ENCODE measurements at places on chromosomes 12 and 14.

DNA sequence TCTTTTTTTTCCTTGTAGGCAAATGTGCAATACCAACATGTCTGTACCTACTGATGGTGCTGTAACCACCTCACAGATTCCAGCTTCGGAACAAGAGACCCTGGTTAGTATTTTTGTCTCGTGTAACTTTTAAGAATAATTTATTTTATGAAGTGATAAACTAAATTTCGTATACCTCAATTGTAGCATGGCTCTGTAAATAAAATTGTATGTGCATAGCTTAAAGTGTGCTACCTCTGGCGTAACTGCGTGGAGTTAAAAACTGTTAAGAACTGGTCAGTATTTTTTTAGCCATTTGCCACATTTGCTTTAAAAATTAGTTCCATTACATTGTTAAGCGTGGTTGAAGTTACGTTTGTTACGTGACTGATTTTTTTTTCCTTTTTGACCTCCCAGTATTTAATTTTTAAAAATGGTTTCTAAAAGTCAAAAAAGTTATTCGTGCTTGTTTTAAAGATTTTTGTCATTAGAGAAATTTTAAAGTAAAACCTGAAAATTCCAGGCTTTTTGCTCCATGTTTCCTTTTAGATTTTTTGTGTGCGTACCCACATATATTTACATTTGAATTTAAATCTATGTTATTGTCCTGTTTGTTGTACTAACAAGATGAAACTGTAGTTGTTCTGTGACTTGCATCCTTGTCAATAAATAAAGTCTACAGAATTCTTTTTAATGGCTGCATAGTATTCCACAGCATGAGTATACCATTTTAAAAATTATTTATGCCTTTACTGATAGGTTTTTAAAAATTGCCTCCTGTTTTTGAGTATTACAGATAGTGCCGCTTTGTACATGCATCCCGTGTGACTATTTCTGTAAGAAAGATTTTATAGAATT lies 1.4 kb downstream of the MDM2 start:
- no peak for DNase-seq

GRCh38 chr14:100664841-100665510 lies 61.7 kb upstream of the DLK1 start:
- DNase-seq: no peak

DNA sequence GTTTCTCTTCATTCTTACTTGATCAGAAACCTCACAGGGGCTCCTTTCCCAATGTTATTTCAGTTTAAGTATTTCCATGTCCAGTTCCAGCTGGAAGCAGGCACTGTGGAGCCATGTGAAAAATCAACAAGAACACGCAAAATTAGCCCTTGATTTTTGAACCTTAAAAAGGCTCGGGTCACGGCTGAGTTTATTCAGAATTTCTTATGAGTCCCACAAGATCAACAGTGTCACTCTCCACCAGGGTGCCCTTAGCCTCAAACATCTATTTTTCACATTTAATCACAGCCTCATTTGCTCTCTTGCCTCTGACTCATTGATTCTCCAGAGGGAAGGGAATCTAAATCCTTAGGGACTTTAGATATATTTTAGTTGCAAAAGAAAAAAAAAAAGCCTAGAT lies 157.7 kb upstream of the AVPR1A start:
- DNase-seq: no peak

- DNase-seq: no peak
Observed at GRCh38 chr12:76547526-76547925, 12.0 kb downstream of the OSBPL8 start.

- DNase-seq: no peak
Observed at GRCh38 chr14:35944847-35945246, 118.7 kb downstream of the BRMS1L start.

- no peak for DNase-seq
Observed at GRCh38 chr14:56268039-56268438, 149.8 kb downstream of the PELI2 start.

DNA sequence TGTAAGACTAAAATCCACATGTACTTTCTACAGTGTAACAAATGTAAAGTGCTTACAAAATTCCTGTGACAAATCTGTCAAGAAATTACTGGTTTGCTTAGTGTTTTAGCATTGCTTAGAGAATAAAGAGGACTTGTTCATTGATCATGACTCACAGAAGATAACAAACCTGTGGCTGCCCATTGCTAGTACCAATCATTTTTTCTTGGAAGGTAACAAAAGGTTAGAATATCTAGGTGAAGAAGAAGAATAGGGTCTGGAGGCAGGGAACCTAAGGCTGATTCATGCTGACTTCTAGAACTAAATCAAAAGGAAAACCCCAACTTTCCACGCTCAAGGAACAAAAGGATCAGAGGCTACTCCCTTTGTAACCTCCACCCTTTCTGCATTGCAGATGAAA lies 232.7 kb upstream of the ABCD2 start:
- no peak for DNase-seq

DNA sequence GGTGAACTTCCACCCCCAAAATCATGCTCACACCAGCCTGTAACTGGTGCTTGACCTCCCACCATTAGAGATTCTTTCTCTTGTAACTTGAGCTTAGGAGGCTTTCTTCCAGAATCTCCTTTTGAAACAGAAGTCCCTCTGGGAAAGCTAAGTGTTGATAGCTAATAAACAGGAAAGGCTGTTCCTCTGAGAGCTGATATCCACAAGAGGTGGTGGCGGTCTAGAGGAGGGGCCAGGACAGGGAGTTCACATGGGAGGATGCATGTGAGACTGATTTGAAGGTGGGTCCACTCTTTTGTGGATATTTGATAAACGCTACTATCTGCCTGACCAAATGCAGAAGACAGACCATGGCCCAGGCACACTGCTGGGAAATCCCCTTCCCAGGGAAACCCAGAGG lies 10.2 kb upstream of the PRMT8 start:
- DNase-seq: no peak

DNA sequence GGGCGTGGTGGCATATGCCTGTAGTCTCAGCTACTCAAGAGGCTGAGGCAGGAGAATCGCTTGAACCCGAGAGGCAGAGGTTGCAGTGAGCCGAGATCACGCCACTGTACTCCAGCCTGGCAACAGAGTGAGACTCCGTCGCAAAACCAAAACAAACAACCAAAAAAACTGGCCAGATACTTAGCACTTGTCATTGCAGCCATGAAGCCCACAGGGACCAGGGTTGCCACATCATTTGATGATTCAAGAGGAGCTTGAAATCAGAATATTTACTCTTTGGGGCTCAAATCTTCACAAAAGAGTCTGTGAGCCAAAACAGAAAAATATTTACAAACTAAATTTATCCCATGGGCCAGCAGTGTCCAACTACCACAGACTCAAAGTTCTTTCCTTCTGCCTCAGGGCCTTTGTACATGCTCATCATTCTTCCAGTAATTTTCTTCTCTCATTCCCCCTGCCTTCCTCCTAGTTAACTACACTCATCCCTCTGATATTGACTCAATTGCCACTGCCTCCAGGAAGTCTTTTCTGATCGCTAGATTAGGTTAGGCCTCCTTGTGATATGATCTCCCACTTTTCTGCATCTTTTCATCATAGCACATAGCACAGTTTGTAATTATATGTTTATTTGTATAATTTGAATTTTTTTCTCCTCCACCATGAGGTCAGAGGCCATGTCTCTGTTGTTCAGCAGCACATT lies 130.8 kb upstream of the PLEKHG7 start:
- no peak for DNase-seq

DNA sequence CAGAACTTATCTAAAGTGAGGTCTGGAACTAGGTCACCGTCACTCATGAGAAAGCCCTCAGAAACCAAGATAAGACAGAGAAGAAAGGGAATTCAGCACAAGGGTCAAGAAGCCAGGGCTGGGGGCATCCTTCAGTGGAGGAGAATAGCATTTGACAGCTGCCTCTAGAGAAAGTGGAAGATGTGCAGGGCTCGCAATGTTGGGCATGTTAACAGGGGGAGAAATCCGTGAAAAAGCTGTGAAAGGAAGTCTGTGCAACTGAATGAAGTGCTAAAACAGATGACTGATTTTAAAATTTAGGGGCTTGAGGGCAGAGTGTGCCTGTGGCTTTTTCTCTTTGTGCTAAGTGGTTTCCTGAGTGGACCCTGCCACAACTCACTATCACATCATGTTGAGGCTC lies 97.7 kb upstream of the IFNG-AS1 start:
- DNase-seq: no peak

DNA sequence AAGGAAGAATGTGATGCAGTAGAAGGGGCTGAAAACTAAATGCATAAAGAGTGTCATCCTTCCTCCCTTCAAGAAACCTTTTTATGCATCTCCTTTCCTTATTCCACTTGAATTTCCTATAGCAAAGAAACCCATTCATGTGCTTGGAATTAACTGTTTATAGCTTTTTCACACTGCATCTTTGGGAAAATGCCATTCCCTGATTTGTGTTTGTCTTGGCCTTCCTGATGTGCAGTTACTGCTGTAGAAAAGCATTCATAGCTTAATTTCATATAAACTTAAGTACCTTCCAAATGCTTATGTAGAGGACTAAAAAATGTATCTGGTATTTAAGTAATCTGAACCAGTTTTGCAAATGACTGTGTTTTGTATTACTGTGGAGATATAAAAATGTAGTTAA lies 61.8 kb downstream of the SDR9C7 start:
- no peak for DNase-seq

DNA sequence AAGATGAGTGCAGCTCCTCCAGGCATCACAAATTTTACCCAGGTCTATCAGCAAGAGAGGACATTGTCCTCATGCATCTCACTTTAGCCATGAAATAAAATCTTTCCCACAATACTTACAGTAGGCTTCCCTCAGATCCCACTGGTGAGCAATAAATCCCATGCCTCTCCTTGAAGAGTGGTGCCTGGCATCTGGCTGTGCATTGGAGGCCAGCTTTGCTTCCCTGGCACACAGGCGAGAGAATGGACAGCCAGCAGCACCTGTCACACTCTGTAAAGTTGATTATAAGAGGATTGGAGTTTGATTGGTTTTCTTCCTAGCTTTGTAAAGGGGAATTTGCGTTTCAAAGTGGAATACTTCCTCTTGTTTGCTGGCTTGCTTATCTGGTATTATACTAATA lies 1153.9 kb downstream of the AACS start:
- DNase-seq: no peak

DNA sequence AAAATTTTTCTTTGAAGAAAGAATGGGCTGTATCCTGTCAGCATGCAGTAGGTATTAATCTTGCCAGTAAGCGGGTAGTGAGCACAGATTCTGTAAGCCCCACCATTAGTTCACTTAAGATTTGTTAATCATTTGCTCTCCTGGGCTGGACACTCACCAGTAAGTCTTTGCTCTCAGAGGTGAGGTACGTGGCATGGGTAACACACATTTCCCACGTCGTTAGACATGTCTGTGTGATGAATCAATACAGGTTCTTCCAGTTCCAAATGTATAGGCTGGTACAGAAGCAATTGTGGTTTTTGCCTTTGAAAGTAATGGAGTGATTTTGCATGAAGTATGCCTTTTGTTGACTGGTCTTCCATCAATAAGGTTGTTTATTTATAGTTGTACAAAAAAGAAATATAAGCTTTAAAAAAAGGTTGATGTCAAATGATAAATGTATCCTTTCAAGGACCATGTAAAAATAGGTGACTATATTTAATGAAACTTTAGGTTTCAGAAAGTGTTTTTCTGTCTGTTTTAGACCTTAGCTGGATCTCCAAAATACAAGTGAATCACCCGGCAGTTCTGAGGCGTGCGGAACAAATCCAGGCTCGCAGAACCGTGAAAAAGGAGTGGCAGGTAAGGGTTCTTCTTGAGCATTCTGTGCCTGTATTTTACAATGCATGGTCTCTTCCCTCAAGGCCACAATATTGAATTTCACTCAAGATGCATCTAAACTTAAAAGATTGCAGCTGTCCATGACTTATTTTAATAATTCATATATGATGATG lies 45.5 kb downstream of the DERA start:
- DNase-seq: no peak

DNA sequence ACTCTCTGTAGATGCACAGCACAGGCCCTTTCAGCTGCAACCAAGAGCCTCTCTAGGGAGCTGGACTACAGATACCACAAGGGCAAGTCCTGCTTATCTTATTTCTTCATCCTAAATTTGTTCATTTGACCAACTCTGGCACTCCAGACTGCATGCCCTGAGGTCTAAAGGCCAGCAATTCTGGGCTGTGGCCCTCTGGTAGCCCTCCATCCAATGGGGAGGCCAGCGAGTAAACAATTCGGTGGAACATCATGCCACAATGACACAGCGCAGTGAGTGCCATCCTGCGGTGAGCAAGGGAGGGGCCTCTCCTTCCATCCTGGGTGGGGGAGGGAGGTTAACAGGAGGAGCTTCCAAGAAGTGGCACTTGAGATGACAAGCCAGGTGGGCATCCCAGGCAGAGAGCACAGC lies 652 bp upstream of the SELPLG start:
- peak; percentile 54 for DNase-seq

GRCh38 chr14:92421751-92422150 lies 91.8 kb upstream of the RIN3 start:
- no peak for DNase-seq

All from CD4-positive, alpha-beta memory T cell (primary cell).